ENCODE measurements at places on chromosomes 2 and 18. TPM values are rescaled to one million over a fixed set of nuclear protein-coding genes. Genes with fewer than 3 reads are reported as not detected.

DAW1 gene
- 0.79 TPM for polyA plus RNA-seq

GRCh38 chr2:238940806-238941205 lies 92.9 kb downstream of the TWIST2 start:
- no peak for DNase-seq
- H3K27ac ChIP-seq: no peak overlapping the region
- no peaks in the 10 kb centered on the region for H3K4me1 ChIP-seq
- no peaks in the 10 kb centered on the region for H3K36me3 ChIP-seq

GRCh38 chr2:22826703-22827102 lies 558.3 kb upstream of the KLHL29 start:
- no peak for DNase-seq
- no peaks in the 10 kb centered on the region for H3K36me3 ChIP-seq
- no peaks in the 10 kb centered on the region for H3K27me3 ChIP-seq
- H3K4me3 ChIP-seq: no peak overlapping the region
- no peak overlapping the region for H3K27ac ChIP-seq

CHRND gene
- 0.27 TPM for polyA plus RNA-seq

CRYGC gene
- polyA plus RNA-seq: not detected

XDH gene
- polyA plus RNA-seq: 138 TPM

DNA sequence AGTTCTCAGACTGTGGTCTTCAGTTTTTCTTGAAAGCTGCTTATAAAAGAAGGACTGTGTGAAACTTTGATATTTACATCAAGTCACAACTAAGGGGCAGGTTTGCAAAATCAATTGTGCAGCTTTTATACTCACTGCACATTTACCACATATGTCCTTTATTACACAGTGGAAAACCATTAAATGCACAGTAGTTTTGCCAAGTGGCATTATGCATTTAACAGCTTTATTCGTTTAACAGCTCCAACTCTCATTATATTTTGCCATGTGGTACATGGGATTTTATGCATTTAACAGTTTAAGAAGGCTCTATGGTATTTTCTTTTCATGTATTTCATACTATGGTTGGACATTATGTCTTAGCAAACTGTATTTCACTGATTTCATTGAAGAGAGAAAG lies 135.6 kb downstream of the SATB2 start:
- no peak for DNase-seq
- H3K27ac ChIP-seq: no peak overlapping the region
- no peaks in the 10 kb centered on the region for H3K27me3 ChIP-seq
- H3K36me3 ChIP-seq: peaks cover 29% of the 10 kb centered on the region

CFLAR gene
- polyA plus RNA-seq: 90.6 TPM

All from large intestine (tissue), 12 donors.